ENCODE measurements at places on chromosomes 16 and 17.

DNA sequence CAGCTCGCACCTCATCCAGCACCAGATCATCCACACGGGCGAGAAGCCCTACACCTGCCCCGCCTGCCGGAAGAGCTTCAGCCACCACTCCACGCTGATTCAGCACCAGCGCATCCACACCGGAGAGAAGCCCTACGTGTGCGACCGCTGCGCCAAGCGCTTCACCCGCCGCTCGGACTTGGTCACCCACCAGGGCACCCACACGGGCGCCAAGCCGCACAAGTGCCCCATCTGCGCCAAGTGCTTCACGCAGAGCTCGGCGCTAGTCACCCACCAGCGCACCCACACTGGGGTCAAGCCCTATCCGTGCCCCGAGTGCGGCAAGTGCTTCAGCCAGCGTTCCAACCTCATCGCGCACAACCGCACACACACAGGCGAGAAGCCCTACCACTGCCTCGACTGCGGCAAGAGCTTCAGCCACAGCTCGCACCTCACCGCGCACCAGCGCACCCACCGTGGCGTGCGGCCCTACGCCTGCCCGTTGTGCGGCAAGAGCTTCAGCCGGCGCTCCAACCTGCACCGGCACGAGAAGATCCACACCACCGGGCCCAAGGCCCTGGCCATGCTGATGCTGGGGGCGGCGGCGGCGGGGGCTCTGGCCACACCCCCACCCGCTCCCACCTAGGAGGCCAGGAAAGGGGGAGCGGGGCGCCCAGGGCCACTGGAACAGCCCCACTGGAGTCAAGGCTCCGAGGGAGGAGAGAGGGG lies 7.5 kb downstream of the ZNF205 start:
- DNase-seq = no peak

GRCh38 chr17:5234645-5235576 lies at the start of gene SCIMP:
Gene SCIMP (minus strand): TSS chr17:5234860. CDS start chr17:5234755, 105 bp downstream.
- DNase-seq = peak; percentile 72

- no peak for DNase-seq
Measured at GRCh38 chr16:77090062-77090461, 100.9 kb upstream of the MON1B start.

DNA sequence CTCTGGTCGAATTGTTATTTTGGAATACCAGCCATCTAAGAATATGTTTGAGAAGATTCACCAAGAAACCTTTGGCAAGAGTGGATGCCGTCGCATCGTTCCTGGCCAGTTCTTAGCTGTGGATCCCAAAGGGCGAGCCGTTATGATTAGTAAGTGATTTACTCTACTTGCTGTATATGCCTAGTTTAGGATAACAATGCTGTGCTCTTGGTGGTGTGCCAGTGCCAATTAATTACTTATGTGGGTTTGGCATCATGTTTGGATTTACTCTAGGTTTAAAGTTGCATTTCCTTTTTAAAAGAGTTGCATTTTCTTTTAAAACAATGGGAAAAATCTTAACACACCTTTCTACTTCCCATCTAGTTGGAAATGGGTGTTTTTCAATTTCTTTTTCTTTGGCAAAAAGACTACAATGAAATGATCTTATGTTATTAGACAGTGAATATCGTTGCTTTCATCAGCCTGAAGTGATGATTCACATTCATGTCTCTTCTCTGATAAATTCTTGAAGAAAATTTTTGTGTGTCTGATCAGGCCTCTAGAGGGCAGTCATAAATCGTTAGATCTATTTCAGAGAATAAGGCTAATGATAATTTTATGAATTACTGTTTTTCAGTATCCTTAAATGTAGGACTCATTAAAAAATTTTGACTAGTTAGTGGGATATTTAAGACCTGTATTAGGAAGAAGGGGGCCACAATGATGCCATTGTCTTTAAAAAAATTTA lies 5.6 kb downstream of the SF3B3 start:
- peak; percentile 35 for DNase-seq

GRCh38 chr16:83682116-83682867 lies 125.5 kb upstream of the HSBP1 start:
- no peak for DNase-seq

DNA sequence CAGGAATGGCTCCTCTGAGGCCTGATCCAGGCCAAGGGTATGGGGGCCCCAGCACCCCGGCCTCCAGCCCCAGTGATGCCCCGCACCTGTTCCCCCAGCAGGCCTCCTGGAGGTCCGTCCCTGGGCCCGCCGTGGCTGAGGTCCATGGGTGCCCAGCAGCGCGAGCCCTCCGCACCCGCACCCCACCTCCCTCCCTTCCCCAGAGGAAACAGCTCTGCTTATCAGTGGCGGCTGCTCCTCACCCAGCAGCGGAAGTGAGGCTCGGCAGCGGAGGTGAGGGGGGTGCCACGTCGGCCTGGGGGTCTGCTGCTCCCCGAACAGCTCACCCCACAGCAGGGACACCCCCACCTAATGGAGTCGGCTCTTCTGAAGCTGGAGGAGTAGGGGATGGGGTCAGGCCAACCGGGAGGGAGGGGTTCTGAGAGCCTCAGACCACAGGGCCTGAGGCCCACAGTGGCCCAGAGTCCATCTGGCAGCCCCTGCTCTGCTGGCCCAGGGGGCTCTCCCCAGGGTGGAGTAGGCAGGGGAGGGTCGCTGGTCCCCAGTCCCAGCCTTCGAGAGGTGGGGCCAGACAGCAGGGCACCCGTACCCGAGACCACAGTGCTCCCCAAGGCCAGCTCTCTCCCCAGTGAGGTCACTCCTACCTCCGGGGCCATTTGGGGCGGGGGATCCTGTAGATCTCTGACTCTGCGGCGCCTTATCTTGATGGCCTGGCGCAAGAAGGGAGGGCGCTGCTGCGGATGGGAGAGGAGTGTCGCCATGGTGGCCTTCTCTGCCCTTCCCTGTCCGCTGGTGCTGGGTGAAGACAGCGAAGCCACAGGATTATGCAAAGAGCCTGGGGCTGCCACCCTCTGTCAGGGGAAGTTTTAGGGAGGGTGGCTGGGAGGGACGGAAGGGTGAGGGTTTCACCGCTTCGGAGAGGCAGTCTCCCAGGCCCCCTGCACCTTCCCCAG lies at the start of gene UNC13D:
TSS of gene UNC13D (minus strand) at position 828 of the 953 bp plus-strand sequence. CDS start at position 761, 67 bp downstream.
- DNase-seq = no peak

GRCh38 chr16:87471278-87472141 lies 21.3 kb downstream of the ZCCHC14 start:
- DNase-seq = no peak

DNA sequence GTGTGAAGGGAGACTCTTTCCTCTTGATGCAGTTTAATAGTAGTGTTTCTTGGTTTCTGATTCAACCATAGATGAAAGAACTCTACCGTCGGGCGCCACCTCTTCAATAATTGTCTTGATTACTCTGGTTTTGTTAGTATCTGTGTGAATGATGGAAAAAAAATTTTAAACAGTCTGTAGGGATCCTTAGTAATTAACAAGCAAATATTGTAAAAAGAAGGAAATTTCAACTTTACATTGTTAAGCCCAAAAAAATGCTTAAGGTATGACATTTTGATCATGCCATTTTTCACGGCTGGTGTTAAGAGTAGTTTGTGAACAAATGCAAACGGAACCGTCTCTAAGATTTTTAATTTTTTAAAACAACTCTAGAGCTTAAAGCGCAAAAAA lies 4.1 kb downstream of the KRT10 start:
- peak; percentile 40 for DNase-seq

GRCh38 chr16:78034530-78034929 lies 12.2 kb downstream of the CLEC3A start:
- no peak for DNase-seq

GRCh38 chr17:11640463-11640814 lies 42.2 kb downstream of the DNAH9 start:
- no peak for DNase-seq

DNA sequence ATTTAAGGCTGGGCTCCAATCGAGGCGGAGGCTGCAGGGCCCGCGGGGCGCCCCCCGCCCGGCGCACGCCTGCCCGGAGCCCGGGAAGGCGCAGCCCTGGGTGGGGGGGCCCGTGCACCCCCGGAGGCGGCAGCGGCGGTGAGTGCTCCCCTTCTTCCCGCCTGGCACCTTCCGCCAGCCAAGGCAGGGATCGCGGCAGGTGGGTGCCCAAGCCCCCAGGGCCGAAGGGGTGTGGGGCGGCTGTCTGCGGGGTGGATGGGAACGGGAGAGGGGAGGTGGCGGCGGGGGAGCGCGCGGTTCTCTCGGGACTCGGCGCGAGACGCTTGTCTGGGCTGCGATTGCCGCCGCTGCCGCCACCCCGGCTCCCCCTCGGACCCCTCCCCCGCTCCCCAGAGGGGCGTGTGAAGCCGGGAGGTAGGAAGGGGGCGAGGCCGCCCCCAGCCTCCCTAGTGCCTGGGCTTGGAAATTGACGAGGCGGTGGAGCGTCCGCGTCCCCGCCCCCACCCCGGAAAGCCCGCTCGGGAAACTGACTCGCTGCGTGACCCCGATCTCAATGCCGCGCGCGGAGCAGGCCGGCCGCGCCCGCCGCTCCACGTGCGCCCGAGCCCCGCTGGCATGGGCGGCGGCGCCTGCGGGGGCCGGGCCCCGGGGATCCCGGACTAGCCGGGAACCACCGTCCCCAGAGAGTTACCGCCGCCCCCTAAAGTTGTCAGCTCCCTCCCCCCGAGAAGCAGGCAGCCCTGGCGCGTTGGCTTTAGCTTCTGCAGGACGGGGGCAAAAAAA lies 231.5 kb downstream of the MRTFB start:
- DNase-seq = no peak

DNA sequence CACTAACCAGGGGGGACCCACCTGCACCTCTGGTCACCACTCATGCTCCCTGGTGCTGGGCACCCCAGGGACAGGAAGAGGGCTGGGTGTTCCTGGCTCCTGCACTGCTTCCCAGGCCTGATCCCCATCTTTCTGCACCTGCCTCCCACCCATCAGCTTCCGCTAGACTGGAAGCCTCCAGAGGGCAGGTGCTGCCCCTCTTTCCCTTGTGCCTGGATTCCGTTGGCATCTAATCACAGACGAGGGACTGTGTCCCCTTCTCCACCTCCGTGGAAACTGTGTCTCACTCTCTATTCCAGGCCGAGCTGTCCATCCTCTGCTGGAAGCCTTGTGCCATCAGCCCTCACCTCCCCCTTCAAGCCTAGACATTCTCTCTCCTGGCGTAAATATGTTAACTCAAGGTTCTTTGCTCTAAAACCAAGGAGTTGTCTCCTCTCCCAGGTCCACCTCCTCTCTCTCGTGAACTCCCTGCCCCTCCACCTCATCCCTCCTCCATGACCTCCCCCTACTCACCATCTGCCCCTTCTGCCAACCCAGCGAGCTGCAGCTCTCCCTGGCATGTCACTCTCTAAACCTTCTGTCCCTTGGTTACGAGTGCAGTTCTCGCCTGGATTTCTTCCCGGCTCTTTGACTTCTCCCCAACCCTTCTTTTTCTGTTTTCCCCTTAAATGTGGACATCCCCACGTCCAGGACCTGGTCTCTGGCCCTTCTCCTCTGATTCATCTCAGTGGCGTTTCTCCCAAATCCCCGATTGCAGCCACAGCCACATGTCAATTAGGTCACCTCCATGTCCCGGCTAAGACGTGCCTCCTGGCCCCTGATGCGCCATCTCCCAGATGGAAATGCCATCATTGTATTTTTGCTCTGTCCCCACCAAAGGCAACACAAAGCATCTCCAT lies 107.7 kb downstream of the SEC14L1 start:
- no peak for DNase-seq

- DNase-seq = no peak
Measured at GRCh38 chr17:68568581-68568980, 32.6 kb downstream of the FAM20A start.

DNA sequence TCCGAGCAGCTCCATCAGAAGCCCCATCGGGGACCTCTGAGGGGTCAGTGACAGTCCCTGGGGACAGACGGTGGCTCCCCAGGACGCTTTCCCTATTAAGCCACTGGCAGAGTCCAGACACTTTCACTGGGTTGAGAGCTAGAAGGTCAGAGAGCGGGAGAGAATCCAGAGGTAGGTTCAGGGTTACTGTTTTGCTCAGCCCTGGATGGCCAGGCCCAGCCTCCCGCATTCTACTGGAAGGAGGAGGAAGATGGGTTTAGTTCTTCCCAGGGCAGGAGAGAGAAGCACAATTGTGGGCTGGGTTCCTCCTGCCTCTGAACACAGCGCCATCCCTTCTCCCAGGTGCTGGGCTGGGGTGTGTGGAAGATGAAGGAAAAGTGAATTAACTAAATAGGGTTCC lies 452.8 kb downstream of the SLC39A11 start:
- DNase-seq = no peak

- DNase-seq = no peak
Measured at GRCh38 chr16:15798671-15799070, 58.2 kb downstream of the MYH11 start.

DNA sequence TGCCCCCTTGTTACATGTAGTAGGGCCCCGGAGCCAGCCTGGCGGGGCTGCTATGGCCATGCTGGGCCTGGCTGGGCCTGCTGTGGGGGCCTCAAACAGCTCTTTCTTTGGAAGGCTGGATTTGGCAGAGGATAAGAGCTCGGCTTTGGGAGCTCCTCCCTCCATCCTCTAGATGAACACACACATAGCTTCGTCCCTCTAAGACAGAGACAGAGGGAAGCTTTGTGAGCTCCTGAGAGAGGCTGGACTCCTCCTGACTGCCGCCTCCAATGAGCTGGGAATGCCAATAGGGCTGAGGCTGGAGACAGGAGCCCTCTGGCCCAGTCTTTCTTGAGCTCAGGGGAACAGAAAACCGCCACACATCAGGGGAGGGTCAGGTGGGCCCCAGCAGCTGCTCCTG lies 37.3 kb upstream of the CDC42EP4 start:
- DNase-seq = peak; percentile 95

GRCh38 chr16:49484451-49484849 lies 110.8 kb downstream of the C16orf78 start:
- DNase-seq = peak; percentile 21

DNA sequence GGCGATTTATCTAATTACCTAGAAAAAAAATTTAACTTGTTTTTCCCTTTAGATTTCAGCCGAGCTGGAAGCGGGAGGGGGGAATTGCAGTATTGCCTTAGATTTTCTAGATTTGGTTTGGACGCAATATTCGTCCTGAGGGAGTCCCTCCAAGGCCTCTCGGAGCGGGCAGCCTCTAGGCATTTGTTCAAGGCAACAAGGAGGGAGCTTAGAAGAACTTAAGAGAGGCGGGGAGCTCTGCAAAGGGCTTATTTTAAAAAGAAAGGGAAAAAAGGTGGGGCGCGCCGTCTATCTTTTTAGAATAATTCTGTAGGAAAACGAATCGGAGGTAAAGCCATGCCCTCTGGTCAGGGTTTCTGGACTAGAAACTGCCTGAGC lies 407 bp upstream of the TMEM94 start:
- no peak for DNase-seq

- no peak for DNase-seq
Measured at GRCh38 chr16:85661740-85662481, 26.8 kb downstream of the GINS2 start.

DNA sequence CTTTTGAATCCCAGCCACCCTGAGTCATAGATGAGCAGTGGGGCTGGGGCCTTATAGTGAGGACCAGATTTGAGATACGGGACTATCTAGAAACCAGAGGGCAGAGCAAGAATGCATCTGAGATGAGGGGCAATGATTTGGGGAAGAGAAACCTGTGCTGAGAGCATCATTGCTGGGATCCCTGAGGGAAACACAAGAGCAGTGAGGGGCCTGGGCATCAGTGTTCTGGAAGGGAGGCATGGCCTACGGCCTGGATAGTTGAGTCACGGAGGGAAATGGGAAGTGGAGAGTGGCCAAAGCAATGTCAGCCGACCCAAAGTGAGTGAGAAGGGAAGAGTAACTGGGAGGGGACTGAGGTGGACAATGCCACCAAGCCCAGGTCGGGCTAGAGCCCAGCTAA lies 5.2 kb downstream of the CAMTA2 start:
- no peak for DNase-seq

GRCh38 chr16:48244863-48245195 lies 729 bp downstream of the LONP2 start:
- DNase-seq = no peak

GRCh38 chr17:19558946-19559345 lies 25.3 kb downstream of the SLC47A1 start:
- no peak for DNase-seq

- no peak for DNase-seq
Measured at GRCh38 chr16:75029854-75030253, 31.0 kb downstream of the ZNRF1 start.
